ENCODE measurements at places on chromosomes 12 and 14.

GRCh38 chr14:52078721-52079120 lies 9.9 kb upstream of the NID2 start:
- DNase-seq: no peak

DNA sequence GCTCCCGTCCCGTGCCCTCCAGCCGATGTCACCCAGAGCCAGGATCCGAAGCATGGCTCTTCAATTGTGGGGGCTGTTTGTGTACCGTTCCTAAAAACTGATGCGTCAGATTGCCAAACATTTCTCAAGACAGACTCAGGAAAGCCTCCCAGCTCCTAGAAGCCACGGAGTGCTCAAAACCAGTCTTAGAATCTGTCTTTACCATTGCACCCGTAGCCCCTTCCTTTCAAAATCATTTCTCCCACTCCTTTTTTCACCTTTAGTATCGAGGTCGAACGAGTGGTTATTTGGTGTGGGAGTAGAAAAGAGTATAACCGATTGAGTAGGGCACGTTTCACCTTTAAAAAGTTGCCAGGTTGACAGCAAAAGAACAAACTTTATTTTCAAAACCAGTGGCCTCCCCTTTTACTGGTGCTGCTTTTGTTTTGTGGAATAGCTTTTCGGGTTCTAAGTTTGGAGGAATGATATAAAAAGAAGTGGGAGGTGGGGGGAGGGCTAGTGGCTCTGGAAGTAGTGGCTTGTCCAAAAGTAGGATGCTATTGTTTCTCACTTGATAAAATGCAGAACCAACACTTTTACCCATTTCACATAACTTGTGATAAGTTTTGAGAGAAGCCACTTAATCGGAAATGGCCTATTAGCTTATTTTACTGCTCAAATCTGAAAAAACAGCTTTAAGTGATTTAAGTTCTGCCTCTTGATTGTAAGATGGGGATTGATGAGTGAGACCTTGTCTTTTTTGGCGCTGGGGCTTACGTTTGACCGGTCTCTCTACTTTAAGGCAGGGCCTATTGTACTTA lies 803 bp downstream of the STK38L start:
- DNase-seq: no peak

GRCh38 chr14:49999146-49999761 lies 106.4 kb downstream of the ARF6 start:
- peak; percentile 16 for DNase-seq

GRCh38 chr14:73859145-73859544 lies 7.5 kb downstream of the PTGR2 start:
- no peak for DNase-seq

GRCh38 chr12:131505561-131505960 lies 205.3 kb upstream of the SFSWAP start:
- no peak for DNase-seq

DNA sequence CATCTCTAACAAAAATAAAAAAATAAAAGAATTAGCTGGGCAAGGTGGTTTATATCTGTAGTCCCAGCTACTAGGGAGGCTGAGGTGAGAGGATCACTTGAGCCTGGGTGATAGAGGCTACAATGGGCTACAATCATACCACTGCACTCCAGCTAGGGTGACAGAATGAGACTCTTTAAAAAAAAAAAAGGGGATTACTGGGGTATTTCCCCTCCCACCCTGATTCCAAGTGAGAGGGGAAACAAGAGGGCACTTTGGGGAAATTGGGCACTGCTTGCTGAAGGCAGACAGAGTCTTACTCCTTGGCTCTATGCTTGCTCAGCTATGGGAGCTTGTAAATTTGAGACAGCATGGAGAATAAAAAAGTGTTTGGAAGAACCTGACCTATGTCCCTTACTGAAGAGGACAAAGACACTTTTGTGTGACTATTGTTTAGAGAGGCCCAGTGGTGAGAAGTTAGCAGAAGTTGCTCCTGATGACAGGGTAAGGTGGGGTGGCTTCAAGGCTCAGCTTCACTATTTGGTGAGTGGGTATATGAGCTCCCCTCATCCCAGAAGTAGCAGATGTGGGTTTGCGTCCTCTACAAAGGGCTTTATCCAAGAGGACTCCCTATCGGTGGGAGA lies 44.0 kb downstream of the KLRG1 start:
- DNase-seq: no peak

GRCh38 chr12:13609894-13610679 lies 371.3 kb downstream of the GRIN2B start:
- DNase-seq: no peak

DNA sequence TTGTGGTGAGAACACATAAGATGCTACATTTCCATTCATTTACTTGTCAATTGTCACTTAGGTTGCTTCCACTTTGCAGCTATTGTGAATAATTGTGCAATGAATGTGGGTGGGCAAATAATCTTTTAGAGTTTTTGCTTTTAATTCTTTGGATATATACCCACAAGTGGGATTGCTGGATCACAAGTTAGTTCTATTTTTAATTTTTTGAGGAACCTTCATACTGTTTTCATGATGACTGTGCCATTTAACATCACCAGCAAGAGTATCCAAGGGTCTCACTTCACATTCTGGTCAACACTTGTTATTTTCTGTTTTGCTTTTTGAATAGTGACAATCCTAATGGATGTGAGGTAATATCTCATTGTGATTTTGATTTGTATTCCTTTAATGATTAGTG lies 10.5 kb downstream of the CLEC6A start:
- DNase-seq: no peak

DNA sequence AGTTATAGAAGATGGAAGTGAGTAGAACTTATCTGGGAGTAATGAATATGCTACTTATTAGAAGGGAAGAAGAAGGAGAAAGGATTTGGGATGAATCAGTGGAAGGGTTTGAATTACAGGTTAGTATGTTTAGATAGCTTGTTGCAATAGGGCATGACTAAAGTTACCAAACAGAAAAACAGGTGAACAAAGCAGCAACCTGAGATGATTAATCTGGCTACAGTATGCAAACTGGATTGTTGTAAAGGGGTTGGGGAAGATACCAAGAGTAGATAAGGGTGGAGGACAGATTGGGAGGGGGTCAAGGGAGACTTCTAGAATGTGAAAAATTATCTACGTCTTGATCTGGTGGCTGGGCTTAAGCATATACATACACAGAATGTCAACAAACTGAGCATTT lies 73.4 kb upstream of the CLEC14A start:
- DNase-seq: no peak
